ENCODE measurements at places on chromosomes 7 and 10.

DNA sequence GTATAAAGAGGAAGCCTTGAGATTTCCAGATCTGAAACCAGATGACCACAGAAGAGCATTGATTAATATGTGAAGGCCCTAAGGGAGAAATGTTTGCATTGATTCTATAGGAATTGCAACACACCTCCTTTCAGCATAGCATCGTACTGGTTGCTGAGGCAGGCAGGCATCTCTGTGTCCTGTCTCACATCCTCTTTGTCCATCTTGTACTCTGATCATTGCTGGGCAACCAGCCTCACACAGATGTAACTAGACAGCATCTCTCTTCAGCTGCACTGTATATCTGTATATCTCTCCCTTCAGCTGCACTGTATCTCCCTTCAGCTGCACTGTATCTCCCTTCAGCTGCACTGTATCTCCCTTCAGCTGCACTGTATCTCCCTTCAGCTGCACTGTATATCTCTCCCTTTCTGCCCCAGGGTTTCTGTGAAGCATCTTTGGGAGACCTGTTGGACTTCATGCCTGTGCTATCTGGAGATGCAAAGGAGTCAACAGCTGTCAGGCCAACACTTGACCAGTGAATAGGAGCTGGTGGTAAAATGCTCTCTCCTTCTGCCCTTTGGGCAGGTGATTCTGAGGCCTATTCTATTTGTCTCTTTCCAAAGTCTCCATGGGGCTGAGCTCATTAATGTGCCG, 40.3 kb downstream of the TMEM178B start:
- DNase-seq = no peak

- no peak for DNase-seq
Measured at GRCh38 chr10:121351540-121351939, 246.7 kb downstream of the FGFR2 start.

GRCh38 chr10:94409021-94409657, 6.8 kb downstream of the TBC1D12 start:
- no peak for DNase-seq

DNA sequence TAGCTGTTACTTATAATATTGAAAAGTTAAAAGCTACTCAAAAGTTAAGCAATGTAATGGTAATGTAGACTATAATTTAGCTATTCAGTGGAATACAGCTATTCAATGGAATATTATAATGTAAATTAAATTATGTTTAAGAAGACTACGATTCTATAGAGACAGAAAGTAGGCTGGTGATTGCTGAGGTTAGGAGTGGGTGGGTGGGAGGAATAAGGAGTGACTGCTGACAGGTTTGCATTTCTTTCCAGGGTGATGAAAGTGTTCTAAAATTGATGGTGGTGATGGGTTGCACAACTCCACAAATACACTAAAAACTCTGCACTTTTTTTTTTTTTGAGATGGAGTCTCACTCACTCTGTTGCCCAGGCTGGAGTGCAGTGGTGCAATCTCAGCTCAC, 21.4 kb downstream of the DENND2A start:
- DNase-seq = no peak

- no peak for DNase-seq
Measured at GRCh38 chr7:14698239-14698638, 204.3 kb downstream of the DGKB start.

Measured in activated effector memory CD4-positive, alpha-beta T cell treated with Interleukin-2 at 50 U/mL for 16 hours (primary cell).